Bronchial epithelial cell (primary cell): ENCODE measurements at places on chromosomes 5 and 9.

DNA sequence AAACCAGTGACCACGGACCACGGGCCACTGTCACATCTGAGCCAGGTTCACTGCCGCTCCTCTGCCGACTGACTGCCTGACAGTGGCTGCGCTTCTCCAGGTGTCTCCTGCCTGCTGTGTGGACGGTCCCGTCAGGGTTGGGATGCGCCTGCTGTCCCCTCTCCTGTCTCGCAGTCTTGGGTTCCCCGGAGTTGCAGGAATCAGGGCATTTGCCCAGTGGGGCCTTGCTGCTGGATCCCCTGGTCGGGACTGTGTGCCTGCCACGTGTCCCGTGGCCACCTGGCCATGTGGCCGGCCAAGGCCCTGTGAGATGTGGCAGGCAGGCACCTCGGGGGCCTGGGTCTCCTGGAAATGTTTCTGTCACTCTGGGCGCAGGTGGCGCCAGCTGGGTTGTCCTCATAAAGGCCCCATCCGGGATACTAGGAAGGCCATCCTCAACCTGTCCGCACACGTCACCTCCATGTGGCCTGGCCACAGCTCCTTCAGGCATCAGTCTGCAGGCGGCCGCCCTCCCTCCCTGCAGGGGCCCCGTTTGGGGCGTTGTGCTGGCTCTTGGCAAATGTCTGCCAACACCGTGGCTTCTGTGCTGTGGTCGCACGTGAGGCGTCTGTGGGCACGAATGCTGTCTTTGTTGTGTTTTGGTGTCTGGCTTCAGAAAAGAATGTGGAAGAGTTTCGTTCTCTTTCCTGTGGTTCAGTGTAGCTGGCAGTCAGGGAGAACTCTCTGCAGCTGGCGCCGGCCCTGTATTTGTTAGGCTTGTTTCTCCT is 6.4 kb upstream of the TOR4A start:
- DNase-seq: no peak

DNA sequence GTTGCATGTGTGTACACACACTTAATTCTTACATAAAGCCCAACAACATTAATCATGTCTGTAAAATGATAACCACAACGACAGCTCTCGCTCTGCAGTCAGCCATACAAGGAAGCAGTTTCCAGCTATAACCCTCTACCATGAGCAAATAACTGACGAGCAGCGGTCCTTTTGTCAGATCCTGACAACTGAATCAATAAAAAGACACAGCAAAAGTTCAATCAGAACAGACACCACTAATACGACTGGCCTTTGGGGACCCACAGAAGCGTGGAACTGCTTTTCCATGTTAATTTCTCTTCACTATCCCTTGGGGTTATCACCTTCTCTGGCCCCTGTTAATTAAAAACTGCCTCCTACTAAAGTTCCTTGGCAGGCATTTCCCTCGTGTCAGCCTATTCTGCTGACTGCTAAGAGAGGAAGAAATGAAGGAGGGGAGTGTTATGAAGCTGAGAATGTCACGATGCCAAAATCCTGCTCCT is 722.8 kb upstream of the GRAMD2B start:
- DNase-seq: peak; percentile 67

DNA sequence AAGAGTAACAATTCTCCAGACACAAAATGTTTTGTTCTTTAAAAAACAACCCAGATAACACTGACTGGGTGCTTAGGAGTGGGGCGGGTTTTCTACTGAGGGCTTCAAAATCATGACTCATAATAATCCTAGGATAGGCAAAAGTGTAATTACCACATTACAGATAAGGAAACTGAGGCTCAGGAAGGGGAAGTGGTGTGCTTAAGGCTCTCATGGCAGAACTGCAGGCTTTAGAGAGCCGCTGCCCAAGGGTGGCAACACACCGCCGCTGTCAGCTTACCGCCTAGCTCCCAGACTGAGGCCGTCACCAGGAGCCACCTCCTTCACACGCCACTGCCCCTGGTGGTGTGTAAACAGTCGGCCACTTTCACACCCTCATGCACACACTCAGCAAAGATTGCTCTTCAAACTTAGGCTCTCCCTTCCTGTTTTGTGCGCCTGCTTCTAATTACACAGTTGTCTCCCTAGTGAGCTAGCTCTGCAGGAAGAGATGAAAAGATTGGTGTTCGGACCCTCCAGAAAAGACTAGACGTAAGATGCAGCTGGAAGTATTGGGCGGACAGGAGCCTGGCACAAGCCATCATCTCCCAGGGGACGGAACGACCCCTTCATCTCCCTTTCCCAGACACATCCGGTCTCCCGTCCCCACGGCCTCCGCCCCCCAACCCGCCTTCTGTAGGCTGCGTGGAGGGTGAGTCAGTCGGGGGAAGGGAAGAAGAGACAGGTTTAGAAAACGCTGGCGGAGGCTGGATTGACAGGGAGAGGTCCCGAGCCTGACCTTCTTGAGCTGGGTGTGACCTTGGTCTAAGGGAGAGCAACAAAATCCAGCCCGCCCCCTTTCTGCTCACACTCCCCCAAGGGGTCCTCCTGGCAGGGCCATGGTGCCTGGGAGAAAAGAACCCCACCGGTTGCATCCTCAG is 162.7 kb downstream of the SYK start:
- no peak for DNase-seq

DNA sequence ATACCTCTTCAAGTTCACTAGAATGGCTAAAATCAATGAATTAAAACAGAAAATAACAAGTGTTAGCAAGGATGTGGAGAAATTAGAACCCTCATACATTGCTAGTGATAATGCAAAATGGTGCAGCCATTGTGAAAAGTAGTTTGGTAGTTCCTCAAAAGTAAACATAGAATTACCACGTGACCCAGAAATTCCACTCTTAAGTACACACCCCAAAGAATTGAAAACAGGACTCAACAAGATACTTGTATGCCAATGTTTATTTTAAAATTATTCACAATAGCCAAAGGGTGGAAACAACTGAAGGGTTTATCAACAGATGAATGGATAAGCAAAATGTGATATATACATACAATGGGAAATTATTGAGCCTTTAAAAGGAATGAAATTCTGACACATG is 70.3 kb downstream of the BARX1 start:
- peak; percentile 75 for DNase-seq

DNA sequence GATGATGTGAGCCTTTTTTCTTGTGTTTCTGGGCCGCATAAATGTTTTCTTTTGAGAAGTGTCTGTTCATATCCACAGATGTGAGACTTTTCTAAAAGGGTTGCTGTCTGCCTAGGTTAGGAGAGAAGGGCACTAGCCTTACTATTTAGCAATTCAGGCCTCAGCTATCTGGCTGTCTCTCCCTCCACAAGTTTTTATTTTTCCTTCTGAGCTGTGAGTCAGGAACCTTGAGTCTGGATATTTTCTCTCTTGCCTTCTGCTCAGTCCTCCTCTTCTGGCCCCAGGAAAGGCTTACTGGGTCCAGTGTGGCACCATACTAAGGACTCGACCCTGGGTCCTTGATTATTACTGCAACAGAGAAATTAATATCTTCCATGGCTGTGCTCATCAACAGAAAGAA is 187.6 kb downstream of the CSNK1G3 start:
- no peak for DNase-seq

DNA sequence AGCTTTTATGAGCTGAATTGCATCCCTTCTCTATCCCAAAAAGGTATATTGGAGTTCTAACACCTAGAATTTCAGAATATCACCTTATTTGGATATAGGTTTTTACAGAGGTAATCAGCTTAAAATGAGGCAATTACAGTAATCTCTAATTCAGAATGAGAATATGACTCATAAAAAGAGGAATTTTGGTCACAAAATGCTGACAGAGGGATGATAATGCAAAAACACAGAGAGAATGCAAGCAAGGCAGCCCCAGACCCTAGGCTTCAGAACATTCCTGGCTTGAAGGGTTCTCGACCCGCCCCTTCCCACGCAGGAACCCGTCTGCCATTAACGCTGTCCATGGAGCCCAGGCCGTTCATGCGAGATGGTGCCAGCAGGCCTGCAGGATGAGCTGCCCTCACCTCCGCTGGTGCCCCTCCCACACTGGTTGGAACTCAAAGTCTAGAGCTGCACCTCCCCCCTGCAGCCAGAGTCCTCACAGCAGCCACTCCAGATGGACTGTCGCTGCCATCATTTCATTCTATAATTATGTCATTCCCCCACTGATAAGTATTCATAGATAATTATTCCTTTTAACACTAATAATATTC is 1173.4 kb upstream of the ACO1 start:
- peak; percentile 24 for DNase-seq

DNA sequence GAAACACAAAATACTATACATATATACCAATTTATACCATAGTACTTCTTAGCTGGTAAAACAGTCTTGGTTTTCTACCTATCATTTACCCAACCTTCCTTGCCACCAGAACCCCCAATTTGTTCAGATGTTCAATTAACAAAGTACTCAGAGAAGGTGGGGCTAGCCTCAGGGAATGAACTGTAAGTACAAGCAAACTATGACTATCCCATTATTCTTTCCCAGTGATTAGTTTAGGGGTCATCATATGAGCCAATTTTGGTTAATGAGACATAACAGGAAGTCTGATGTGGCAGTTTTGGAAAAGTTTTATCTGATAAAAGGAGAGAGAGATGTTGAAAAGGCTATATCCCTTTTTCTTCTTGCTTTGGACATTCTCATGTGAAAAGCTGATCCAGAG is 125.8 kb downstream of the DTWD2 start:
- DNase-seq: peak; percentile 86

DNA sequence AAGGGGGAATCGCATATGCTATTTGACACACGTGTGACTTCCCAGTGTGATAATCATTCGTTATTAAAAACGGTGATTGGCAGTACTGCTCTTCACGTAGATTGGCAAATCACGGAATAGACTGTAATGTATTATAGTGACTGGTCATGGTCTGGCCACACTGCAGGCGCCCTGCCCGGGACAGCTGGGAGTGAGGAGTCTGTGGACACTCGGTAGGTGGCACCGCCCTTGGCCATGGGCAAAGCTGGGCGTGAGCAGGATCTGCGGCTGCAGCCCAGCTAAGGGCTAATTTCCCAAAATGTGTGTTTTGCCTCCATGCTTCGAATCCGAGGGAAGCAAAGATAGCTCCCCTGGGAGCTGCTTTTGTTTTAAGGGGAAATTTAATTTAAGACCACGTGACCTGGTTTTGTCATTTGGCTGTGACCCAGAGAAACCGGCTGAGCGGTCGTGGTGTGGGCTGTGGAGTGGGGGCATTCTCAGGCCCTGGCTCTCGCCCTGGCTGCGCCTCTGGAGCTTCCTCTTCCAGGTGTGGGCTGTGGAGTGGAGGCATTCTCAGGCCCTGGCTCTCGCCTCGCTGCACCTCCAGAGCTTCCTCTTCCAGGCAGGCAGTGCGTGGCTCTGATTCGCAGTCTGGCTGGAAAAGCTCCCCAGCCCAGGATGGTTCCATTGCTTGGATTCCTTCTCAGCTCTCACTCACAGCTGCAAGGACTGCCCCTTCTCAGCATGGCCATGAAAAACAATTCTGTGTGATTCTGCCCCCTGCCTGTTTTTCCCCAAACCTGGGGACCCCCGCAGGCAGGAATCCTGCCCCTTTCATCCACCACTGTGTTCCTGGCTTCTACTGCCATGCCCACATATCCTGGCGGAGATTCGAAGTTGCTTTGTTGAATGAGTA is 131.1 kb downstream of the OLFM1 start:
- no peak for DNase-seq

- DNase-seq: no peak
These were observed 8.5 kb upstream of the MGAT1 start for GRCh38 chr5:180810959-180811622.

DNA sequence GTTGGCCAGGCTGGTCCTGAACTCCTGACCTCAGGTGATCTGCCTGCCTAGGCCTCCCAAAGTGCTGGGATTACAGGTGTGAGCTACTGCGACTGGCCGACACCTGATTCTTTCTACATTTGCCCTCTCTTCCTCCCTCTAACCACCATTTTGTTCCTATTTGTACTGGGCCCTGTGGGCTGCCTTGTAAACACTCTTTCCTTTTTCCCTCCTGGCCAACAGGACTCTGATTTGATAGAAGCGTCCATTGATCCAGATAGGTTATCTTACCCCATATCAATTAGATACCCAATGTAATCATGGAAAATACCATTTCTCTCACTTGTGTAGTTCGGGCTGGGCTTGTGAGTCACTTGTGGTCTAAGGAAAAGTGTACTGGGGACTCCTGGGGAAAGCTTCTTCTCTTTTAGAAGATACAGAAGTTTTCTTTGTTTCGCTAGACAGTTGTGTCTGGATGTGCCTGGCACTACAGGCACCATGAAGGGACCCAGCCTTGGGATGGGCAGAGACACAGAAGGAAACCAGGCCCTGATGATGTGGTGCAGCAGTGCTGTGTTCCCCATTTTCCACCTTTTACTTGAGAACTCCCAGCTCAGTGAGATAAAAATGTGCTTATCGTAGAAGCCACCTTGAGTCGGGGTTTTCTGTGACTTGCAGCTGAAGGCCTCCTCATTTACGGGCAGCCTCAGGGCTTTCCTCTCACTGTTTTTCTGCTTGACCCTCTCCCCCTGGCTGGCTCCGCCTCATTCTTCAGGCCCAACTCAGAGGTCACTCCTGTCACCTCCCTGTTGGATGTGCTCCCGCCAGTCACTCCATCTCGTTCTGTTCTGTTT is 32.8 kb upstream of the CPEB4 start:
- DNase-seq: no peak

- DNase-seq: no peak
These were observed 26.6 kb downstream of the ADCY2 start for GRCh38 chr5:7422316-7423106.
